Fibroblast of the aortic adventitia (primary cell): ENCODE measurements at places on chromosomes 4 and X. TPM values are rescaled to one million over a fixed set of nuclear protein-coding genes. Genes with fewer than 3 reads are reported as not detected.

DNA sequence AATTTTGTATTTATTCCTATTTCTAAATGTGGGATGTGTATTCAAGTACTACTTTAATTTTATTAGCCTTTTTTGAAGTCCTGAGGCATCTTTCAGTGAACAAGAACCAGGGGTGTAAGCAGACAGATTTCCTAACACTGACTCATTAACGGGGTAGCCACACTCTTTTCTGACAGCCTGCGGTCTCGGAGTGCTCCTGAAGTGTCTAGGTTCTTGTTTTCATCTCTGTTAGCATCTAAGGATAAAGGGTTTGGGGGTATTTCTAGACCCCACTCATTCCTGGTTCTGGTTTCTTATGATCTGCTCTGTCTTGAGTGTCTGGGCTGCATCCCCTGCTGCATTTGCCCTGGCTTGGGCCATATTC lies 71.9 kb downstream of the GC start:
- DNase-seq: peak; percentile 3

DNA sequence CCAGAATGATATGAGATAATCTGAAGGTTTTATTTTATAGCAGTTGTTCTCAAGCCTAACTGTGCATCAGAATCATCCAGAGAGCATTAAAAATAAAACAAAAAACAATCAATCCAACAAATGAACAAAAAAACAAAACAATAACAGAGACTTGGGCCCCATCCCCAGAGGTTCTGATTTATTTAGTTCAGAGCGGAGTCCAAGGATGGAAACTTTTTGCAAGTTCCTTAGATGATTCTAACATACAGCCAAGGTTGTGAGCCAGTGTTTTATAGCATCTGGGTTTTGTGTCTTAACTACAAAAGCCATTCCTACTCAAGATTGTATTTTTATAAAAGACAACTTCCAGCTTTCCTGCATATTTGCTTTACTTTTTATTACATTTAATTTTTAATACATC lies 59.4 kb upstream of the GRPR start:
- no peak for DNase-seq

GRCh38 chrX:56000174-56000573 lies 232.0 kb upstream of the KLF8 start:
- no peak for DNase-seq

RHOXF2B gene
- total RNA-seq: not detected in 2 replicates

- no peak for DNase-seq
These were observed 740.6 kb upstream of the FAM241A start for GRCh38 chr4:111404673-111405072.

GRCh38 chrX:134632355-134632754 lies 25.9 kb downstream of the PLAC1 start:
- DNase-seq: no peak

ABLIM2 gene
- total RNA-seq: under 0.01 TPM in 1 of 2 replicates, not detected in the other

GRCh38 chr4:76305971-76306881 lies at the start of gene STBD1:
Gene STBD1 (plus strand): TSS chr4:76306733. CDS start chr4:76306770, 37 bp downstream.
- peak; percentile 50 for DNase-seq

- no peak for DNase-seq
These were observed 6.5 kb upstream of the SHISA3 start for GRCh38 chr4:42390622-42391354.

ASB5 gene
- 0.09 TPM in 1 of 2 replicates, not detected in the other for total RNA-seq

RAB39B gene
- 1.6 and 2.7 TPM in 2 replicates for total RNA-seq

DNA sequence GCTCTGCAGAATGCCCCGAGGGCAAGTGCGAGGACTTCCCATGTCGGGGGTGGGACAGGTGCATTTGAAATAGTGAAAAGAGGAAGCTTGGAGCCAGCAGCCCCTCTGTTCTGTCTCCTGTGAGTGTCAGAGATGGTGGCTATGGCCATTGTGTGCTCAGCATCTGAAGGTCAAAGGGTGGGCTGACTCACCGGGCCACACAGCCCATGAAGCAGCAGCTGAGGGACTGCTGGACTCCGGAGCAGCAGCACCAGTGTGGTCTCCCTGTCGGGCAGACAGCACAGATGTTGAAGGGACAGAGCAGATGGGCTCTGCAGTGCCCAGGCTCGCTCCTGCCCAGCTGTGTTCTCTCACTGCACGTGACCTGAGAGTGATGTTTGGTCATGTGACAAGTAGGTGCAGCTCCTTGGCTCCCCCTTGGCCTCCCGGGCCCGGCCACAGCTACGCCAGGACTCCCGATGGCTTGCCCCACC lies 53.5 kb downstream of the TBC1D14 start:
- no peak for DNase-seq

ZAR1 gene
- not detected in 2 replicates for total RNA-seq

DNA sequence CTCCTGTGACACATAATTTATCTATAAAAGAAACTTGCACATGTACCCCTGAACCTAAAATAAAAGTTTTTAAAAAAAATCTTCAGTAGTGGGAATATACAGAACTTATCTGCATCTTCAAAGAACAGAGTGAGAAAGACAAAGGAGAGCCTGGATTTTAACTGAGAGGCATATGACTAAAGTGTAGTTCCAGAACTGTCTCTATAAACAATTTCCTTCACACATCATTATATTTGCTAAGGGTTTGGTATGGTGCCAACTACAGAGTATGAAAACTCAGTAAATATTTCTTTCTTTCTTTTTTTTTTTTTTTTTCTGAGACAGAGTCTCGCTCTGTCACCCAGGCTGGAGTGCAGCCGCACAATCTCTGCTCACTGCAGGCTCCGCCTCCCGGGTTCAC lies 49.9 kb upstream of the NFKB1 start:
- no peak for DNase-seq

- no peak for DNase-seq
These were observed 76.7 kb downstream of the ABLIM2 start for GRCh38 chr4:8081621-8082516.

PNCK gene
- 0.33 TPM in 1 of 2 replicates, not detected in the other for total RNA-seq

PCYT1B gene
- 0.27 and 0.74 TPM in 2 replicates for total RNA-seq

ATOH1 gene
- total RNA-seq: not detected in 2 replicates

DNA sequence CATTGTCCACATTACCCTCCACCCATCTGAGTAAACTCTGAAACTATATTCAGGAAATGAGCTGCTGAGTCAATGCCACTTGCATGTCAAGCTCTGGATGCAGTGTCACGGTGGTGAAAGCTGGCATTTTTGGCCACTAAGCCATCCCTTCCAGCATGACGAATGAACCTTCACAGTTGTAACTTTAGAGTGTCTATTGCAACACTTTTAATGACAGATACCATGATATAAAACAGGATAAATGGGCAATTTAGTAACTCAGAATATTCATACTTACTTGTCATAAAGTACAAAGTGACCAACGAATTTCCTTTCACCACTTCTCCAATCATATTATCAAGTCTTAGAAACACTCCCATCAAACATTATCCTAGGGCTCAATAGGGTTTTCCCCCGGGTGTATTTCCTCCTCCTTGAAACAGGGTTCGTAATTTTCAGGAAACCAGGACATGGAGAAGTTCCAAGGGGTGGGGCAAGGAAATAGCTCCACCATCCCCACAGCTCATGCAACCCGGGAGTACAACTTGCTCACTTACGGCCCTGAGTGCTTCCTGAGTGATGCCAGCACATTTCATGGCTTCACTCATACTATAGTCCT lies 73.1 kb downstream of the MTHFD2L start:
- peak; percentile 80 for DNase-seq

- DNase-seq: no peak
These were observed 162.5 kb downstream of the AFAP1 start for GRCh38 chr4:7777017-7777710.

DNA sequence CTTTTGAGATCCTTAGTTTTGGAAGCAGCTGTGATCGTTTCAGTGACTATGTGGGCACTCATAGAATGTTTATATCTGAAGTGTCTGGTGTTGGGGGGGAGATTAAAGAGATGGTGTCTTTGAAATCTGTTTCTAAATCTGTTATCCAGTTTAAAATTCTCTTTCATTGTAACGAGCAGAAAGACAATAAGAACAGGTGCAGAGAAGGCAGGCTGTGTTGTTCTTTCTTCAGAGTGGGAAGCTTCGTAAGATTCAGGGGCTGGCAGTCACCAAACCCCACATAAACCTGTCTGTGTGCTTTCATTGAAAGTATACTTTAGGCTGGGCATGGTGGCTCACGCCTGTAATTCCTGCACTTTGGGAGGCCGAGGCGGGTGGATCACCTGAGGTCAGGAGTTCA lies 16.3 kb upstream of the DHRSX start:
- no peak for DNase-seq

IGSF1 gene
- total RNA-seq: 0.09 and 0.16 TPM in 2 replicates

GAGE12J gene
- total RNA-seq: not detected in 2 replicates

- DNase-seq: peak; percentile 93
These were observed 13.6 kb downstream of the JADE1 start for GRCh38 chr4:128823025-128823661.

GRCh38 chrX:72021975-72022374 lies 109.7 kb downstream of the RTL5 start:
- no peak for DNase-seq

DNA sequence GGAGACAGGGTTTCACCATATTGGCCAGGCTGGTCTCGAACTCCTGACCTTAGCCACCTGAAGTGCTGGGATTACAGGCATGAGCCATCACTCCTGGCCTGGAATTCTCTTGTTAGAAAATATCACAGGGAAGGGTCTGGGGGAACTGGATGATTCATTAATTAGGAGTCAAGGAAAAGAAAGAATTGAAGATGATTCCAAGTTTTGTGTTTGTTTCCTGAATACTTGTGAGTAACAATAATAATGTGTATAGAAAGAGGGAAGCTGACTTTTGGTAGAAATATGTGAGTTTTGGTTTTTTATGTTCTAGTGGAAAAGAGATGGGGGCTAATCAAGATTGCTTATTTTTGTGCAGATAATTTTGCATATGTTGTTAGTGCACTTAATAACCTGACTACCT lies 77.3 kb upstream of the CLNK start:
- DNase-seq: peak; percentile 40

ADGRG4 gene
- not detected in 2 replicates for total RNA-seq
